ENCODE measurements at places on chromosomes 3 and 15. TPM values are rescaled to one million over a fixed set of nuclear protein-coding genes. Genes with fewer than 3 reads are reported as not detected.

Gene NXPE3
- 11.5 TPM for total RNA-seq

Gene UNC45A
- 99.4 TPM for total RNA-seq

Gene ZIC1
- not detected for total RNA-seq

Gene GOLGA8S
- 0.07 TPM for total RNA-seq

Gene CHRNA3
- not detected for total RNA-seq

Gene SCN5A
- 23.7 TPM for total RNA-seq

Gene SERPINI2
- not detected for total RNA-seq

Gene ADAMTS9
- 392 TPM for total RNA-seq

Gene MYRIP
- total RNA-seq = 29.0 TPM

Gene SLC12A8
- 0.80 TPM for total RNA-seq

Gene METTL6
- total RNA-seq = 38.2 TPM

Gene HMG20A
- 68.9 TPM for total RNA-seq

Gene TNNC1
- total RNA-seq = 0.27 TPM

Gene TRIM42
- not detected for total RNA-seq

Gene CRBN
- 82.9 TPM for total RNA-seq

Gene FMN1
- total RNA-seq = under 0.01 TPM

Gene RHOA
- 680 TPM for total RNA-seq

Gene EFCC1
- 0.13 TPM for total RNA-seq

Gene PGBD4
- 1.7 TPM for total RNA-seq

Gene UBAP1L
- total RNA-seq = 1.9 TPM

Gene MKRN2OS
- not detected for total RNA-seq

Gene STRIT1
- not detected for total RNA-seq

Gene DNAJC13
- 134 TPM for total RNA-seq

Gene CD86
- total RNA-seq = not detected

Gene TM6SF1
- total RNA-seq = 42.3 TPM

Gene CHRNA7
- 1.0 TPM for total RNA-seq

Gene SCG5
- total RNA-seq = 0.29 TPM

Gene SLC28A1
- not detected for total RNA-seq

Gene TMEM41A
- total RNA-seq = 15.9 TPM

Gene LAMB2
- 254 TPM for total RNA-seq

Gene GRAMD1C
- total RNA-seq = 32.2 TPM

Gene FGF7
- total RNA-seq = under 0.01 TPM

Gene ZNF385D
- total RNA-seq = 0.14 TPM

Gene LRRC3B
- not detected for total RNA-seq

Gene LRRC2
- 0.14 TPM for total RNA-seq

Gene TM4SF18
- 156 TPM for total RNA-seq

Gene TBCCD1
- total RNA-seq = 24.1 TPM

Gene OR5K2
- total RNA-seq = not detected

Gene MCF2L2
- total RNA-seq = 0.53 TPM

Gene ARPP21
- total RNA-seq = not detected

Gene CTXN2
- not detected for total RNA-seq

Gene SOX14
- total RNA-seq = not detected

Gene SLC6A6
- total RNA-seq = 25.5 TPM

Gene PRR20G
- not detected for total RNA-seq

Gene SETD5
- 141 TPM for total RNA-seq

Gene KBTBD12
- not detected for total RNA-seq

Gene SERINC4
- not detected for total RNA-seq

Gene HCLS1
- 43.8 TPM for total RNA-seq

Gene IL16
- total RNA-seq = 0.93 TPM

Gene INO80
- total RNA-seq = 31.9 TPM

All from thoracic aorta endothelial cell (primary cell).